ENCODE measurements at places on chromosomes 6 and 20.

DNA sequence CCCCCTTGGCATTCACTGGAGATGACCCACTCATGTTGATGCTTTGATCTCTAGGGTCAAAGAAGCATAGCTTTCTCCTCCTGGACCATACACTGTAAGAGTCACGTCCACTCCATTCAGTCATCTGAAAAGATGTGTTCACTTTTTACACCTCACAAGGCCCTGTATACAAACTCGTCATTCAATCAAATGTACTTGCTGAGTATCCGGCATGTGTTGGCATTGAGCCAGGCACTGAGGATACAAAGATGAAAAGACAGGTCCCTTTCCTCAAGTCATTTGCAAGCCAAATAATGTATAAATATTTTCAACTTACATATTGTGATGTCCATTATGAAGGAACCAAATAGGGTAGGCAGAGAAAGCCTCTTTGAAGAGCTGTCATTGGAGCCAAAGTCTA is 32.6 kb upstream of the CSNK2A1 start:
- no peak for DNase-seq

DNA sequence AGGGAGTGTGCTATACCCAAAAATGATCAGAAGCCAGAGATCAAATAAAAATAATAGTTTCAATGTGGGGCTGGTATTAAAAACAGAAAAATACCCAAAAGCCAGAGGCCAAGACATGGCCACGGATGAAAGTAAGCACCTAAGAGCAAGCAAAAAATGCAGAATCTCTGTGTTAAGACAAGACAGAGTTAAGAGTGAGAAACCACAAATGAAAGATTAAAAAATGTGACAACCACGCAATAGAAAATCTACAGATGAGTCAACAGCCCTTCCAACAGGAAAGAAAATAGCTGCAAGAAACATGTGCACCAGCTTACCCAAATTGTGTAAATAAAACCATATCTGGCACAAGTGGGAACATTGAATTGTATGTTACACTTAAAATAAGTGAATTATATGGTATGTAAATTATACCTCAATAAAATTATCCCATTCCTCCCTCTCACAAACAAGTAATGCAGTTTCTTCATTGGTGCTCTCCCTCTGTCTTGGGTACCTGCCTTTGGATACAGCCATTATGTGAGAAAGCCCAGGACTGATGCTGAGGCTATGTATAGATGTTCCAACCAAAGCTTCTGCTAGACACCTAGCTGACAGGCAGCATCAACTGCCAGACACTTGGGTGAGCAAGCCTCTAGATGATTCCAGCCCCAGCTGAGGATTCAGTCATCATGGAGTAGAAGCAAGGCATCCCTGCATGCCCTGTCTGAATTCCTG is 55.3 kb upstream of the UFL1 start:
- no peak for DNase-seq

- DNase-seq: no peak
Observed at GRCh38 chr20:52294106-52294628, 102.6 kb upstream of the ZFP64 start.

DNA sequence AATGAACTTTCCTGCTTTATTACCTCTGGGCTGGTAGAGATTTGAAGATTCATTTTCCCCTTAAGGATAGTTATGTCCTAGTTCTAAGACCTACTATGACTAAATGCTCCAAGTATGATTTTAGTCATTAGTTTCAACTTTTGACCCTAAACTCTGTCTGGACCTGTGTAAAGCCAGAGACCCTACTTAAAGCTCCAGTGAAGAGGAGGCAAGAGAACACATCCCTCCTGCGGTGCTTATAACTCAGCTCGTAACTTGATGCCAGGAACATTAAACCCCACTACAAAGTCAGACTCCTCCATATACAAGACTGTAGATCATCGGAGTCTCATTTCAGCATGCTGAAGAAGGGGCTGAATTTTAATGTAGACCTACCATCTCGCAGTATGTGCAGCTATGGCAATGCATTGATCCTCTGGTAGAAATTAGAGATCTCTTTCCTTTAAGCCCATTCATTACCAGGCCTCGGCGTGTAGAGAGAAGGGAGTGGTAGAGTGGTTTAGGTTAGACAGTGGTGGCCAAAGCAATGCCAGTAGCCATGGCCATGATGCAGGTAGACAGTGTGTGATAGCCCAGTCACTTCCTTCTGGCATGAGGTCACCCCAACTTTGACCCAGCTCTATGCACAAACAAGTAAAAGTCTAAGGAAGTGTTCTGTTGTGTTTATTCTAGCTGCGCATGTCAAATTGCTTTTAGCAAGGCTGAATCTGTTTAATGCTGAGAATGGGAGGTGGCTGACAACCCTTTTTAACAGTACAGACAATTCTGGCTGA is 34.8 kb upstream of the MYB start:
- DNase-seq: no peak

DNA sequence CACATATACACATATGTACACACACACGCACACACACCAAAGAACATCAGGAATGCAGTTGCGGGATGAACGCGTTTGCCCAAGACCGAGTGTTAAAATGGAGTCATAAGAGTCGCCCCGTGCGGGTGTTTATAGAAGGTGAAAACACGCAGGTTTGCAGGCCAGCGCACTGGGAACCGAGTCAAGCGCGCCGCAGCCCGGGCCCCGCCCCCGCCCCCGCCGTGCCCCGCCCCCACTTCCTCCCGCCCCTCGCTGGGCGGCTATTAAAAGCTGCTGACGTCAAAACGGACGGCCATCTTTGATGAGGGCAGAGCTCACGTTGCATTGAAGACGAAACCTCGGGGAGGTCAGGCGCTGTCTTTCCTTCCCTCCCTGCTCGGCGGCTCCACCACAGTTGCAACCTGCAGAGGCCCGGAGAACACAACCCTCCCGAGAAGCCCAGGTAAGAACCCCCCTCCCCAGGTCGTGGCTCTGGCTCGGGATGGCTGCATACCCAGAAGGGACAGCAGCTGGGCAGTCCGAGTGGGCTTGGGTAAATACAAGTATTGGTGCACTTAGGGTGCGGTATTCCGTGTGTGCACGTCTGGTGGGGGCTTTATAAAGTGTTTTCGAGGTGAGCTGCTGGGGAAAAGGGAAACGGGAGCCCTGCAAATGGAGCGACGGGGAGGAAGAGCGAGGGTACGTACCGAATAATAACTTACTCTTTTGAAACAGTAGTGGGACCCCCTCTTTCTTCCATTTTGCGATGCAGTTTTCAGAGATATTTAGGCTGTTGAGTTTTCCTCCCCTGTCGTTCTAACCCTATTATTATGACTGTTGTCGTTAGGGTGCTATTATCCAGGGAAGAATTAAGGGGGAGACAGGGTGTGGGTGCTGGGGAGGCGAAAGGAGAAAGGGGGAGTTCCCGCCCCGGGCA is at the start of gene SNAP25:
Gene SNAP25, plus strand, starts transcription at position 295 of the 916 bp plus-strand sequence. CDS start 56,662 bp downstream, outside the sequence.
- DNase-seq: no peak

DNA sequence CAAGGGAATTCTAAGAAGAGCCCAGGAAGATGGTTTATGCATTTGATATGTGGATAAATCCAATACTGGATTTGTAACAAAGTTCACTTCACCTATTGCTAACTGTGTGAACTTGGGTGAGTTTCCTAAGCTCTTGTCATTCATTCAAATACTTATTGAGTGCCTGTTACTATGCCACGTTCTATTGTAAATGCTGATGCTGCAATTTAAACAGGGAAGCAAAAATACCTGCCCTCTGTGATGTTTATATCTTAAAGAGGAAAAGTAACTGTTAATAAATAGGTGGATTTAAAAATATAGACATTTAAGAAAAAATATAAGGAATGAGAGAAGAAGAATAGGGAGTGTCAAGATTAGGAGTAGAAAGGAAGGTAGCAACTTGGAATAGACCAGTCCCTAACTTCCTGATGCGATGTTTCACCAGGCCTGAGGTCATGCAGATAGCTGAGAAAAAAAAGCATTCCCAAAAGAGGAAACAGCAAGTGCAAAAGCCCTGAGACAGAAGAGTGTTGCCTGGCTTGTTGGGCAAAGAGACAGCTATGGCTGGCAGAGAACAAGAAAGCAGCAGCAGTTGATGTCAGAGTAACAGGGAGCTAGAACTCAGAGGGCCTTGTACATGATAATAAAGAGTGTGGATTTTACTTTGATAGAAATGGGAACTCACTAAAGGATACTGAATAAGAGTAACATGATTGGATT is 54.3 kb upstream of the TCF21 start:
- no peak for DNase-seq

GRCh38 chr20:5234158-5234557 is 82.6 kb downstream of the PROKR2 start:
- DNase-seq: no peak

DNA sequence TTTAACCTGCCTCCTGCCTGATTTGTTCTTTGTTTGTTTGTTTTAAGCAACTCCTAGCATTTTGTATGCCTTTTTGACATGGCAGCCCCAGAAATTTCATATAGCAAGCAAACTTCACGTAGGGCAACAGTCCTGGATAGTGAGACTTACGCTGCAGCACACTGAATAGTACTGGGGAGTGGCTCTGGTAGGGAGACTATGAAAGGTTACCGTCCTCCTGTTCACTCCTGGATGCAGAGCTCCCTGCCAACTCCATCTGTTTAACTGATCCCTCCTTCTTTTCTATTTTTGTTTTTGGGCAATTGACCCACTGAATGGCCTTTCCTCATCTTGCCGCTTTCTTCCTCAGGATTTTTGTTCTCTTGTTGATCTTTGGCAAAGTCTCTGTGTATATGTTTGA is 44.5 kb upstream of the BMP6 start:
- DNase-seq: no peak

GRCh38 chr6:15987569-15987968 is 141.3 kb upstream of the MYLIP start:
- no peak for DNase-seq

- no peak for DNase-seq
Observed at GRCh38 chr6:120498711-120499110, 835.6 kb downstream of the TBC1D32 start.

GRCh38 chr20:37948956-37949355 is 46.0 kb downstream of the VSTM2L start:
- no peak for DNase-seq

- no peak for DNase-seq
Observed at GRCh38 chr6:7389162-7389450, 436 bp downstream of the CAGE1 start.
